ENCODE measurements at places on chromosomes 5 and 9.

DNA sequence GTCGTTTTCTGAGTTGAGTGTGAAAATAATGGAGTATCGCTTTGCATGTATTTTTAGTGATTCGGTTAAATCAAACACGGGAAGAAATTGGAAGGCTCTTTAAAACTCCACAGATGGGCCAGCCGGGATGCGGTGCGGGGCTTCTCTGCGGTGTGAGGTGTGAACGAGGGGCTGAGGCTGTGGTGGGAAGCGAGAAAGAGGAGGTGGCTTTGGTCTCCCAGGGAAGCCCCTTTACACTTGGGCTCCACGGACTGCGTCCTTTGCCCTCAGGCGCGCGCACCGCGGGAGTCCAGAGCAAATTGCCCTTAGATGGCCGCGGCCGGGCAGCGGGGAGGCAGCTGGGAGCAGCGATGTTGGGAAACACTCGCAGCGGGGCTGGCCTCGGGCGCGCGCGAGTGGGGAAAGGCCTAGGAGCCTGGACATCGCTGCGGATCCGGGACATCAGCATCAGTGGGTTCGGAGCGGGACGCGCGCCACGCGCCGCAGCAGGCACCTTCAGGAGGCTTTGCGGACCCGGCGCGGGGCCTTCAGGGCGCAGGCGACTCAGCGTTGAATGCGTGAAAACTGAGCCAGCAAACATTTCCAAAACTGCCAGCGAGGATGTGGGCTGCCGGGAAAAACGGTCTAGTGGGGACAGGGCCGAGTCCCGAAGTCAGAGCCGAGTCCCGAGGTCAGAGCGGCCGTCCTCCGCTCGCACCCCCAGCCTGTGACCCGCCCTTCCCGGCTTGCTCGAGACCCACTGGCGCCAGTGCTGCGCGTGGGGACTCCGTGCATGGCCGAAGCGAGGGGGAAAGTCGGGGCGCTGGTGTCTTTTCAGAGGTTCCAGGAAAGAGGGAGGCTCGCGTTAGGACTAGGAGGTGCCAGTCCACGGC, 6.5 kb downstream of the IRX1 start:
- no peak overlapping the region for H3K4me3 ChIP-seq
- peaks cover 67% of the 10 kb centered on the region for H3K27me3 ChIP-seq
- no peak for DNase-seq
- peaks cover 10% of the 10 kb centered on the region for H3K36me3 ChIP-seq
- peak overlapping the region; percentile 46 for H3K27ac ChIP-seq

GRCh38 chr5:127519527-127519926, 2.1 kb downstream of the PRRC1 start:
- H3K27ac ChIP-seq = no peak overlapping the region
- no peak for DNase-seq
- H3K27me3 ChIP-seq = peaks cover under 1% of the 10 kb centered on the region

DNA sequence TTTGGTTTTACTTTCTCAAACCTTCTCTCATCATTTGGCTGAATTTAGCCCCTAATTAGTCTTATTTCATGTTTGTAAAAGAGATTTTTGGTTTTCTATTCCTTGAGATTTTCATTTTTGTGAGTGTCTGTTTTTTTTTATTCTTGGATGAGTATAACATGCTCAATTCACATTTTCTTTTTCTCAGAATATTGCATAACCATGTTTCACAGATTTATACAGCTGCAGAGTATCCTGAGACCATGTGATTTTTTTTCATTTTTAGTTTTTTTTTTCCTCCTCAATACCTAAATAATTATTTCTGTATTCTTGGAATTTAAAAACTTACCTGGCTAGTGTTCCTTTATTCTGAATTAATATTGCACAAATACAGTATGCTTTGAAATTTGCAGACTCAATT, 361.9 kb downstream of the SEMA5A start:
- H3K36me3 ChIP-seq = no peaks in the 10 kb centered on the region
- H3K4me1 ChIP-seq = no peaks in the 10 kb centered on the region
- no peak overlapping the region for H3K27ac ChIP-seq
- no peak for DNase-seq

- no peaks in the 10 kb centered on the region for H3K4me1 ChIP-seq
- no peak for DNase-seq
- no peak overlapping the region for H3K27ac ChIP-seq
- no peaks in the 10 kb centered on the region for H3K27me3 ChIP-seq
- H3K36me3 ChIP-seq = no peaks in the 10 kb centered on the region
Observed at GRCh38 chr9:16356196-16356765, 514.2 kb downstream of the BNC2 start.

- H3K27me3 ChIP-seq = no peaks in the 10 kb centered on the region
- no peak overlapping the region for H3K4me3 ChIP-seq
- H3K4me1 ChIP-seq = peaks cover 33% of the 10 kb centered on the region
- no peak overlapping the region for H3K27ac ChIP-seq
- no peak for DNase-seq
Observed at GRCh38 chr5:14922456-14922855, 50.9 kb upstream of the ANKH start.

GRCh38 chr9:123335986-123336329, 20.0 kb upstream of the CRB2 start:
- H3K4me1 ChIP-seq = peaks cover 30% of the 10 kb centered on the region
- no peak overlapping the region for H3K27ac ChIP-seq
- H3K27me3 ChIP-seq = no peaks in the 10 kb centered on the region
- no peak for DNase-seq

GRCh38 chr9:16352251-16352650, 518.2 kb downstream of the BNC2 start:
- no peak overlapping the region for H3K4me3 ChIP-seq
- H3K4me1 ChIP-seq = no peaks in the 10 kb centered on the region
- no peaks in the 10 kb centered on the region for H3K27me3 ChIP-seq
- no peak overlapping the region for H3K27ac ChIP-seq

DNA sequence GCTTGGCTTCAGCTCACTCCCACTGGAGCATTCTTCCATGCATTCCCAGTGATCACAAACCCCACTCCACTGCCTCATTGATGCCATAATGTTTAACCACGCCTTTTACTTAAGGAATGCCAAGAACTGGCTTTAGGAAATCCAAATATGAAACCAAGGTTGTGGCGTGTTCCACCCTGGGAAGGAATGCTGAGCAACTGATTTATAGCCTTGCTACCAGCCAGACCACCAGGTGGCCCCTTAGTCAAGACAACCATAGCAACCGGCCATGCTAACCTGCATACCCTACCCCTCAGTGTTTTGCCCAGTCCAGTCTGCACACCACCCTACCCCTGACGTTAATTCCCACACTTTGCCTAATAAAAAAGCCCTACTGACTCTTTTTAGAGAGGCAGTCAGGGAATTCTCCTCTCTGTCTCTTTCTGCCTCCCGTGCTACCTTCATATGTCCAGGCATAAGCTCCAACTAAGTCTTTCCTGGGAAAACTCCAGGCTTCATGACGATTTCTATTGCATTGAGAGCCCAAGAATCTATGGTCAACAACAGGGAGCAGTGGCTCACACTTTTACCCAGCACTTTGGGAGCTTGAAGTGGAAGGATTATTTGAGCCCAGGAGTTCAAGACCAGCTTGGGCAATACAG, 27.0 kb upstream of the PRRC2B start:
- no peak overlapping the region for H3K27ac ChIP-seq
- peaks cover 3% of the 10 kb centered on the region for H3K4me1 ChIP-seq
- no peaks in the 10 kb centered on the region for H3K36me3 ChIP-seq
- no peak overlapping the region for H3K4me3 ChIP-seq

GRCh38 chr5:68268101-68268851, 52.7 kb downstream of the PIK3R1 start:
- DNase-seq = no peak
- peaks cover 6% of the 10 kb centered on the region for H3K36me3 ChIP-seq
- H3K4me1 ChIP-seq = peaks cover 75% of the 10 kb centered on the region
- H3K27me3 ChIP-seq = no peaks in the 10 kb centered on the region

DNA sequence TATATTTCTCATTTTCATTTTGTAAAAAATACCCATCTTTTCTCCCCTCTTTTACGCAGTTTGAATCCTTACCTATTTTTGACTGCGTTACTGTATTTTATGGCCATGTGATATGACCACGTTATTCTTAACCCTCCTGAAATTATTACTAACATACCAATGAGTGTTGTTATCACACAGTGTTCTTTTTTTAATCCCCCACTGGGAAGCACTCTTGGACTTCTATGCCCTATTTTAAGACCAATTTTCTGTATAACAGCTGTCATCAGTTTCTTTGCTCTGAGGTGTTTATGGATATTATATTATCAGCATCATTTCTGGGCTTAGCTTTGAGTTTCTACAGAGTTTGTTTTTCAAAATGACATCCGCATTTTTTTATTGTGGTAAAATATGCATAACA, 71.1 kb downstream of the CFAP95 start:
- H3K4me1 ChIP-seq = no peaks in the 10 kb centered on the region
- H3K36me3 ChIP-seq = no peaks in the 10 kb centered on the region
- peaks cover 6% of the 10 kb centered on the region for H3K27me3 ChIP-seq
- no peak overlapping the region for H3K4me3 ChIP-seq
- no peak for DNase-seq

DNA sequence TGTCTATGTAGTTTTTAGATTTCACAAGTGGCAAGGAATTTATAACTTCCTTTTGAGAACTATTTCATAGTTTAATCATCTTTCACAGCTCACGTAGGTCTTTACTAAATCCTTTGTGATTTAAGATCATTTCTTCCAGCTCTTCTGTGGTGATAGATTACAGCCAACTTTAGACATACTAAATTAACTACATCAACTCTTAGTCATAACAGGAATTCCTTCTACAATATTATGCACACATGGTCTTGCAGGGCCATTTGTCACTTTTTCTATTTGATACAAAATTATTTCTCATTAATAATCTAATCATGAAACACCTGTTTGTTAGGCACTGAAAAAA, 208.4 kb downstream of the PDE4D start:
- H3K36me3 ChIP-seq = no peaks in the 10 kb centered on the region
- DNase-seq = no peak
- H3K4me3 ChIP-seq = no peak overlapping the region
- no peaks in the 10 kb centered on the region for H3K4me1 ChIP-seq
- no peak overlapping the region for H3K27ac ChIP-seq

- peaks cover 5% of the 10 kb centered on the region for H3K4me1 ChIP-seq
- no peaks in the 10 kb centered on the region for H3K36me3 ChIP-seq
- H3K4me3 ChIP-seq = no peak overlapping the region
- DNase-seq = no peak
- H3K27me3 ChIP-seq = peaks cover 11% of the 10 kb centered on the region
- H3K27ac ChIP-seq = no peak overlapping the region
Observed at GRCh38 chr5:34411470-34412346, 244.4 kb upstream of the RAI14 start.

- no peaks in the 10 kb centered on the region for H3K27me3 ChIP-seq
- no peak for DNase-seq
- peak overlapping the region; percentile 93 for H3K4me3 ChIP-seq
Observed at GRCh38 chr5:79235261-79235633, 684 bp upstream of the JMY start.

DNA sequence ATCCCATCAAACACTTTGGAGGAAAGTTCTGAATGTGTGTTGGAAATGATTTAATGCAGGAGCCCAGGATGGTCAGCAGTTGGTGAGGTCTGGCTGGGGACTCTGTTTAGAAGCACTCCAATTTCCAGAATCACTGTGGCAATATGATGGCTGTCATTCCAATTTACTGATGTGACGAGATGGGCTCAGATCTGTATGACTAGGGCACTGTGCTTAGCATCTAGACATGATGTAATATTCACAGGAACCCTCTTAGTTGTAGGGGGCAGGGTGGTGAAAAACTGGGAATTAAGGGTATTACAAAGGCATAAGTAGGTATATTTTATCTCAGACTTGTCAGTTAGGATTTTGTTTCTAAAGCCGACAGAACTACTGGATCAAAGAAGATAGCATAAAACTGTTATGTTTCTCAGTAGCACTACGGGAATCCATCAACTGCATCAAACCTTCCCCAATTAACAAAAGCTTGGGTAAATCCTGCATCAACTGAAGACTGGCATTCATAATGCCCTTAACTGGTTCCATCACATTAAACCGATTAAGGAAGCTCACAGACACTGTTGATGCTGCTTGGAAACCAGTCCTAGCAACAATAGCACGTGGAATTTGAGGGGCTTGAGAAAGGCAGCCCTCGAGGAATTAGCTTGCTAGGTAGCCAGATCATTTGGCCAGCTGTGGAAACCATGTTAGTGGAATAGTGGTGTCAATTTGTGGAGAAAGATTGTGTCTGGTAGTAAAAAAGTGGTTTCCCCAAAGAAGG, 86.1 kb downstream of the SV2C start:
- H3K27ac ChIP-seq = no peak overlapping the region
- H3K36me3 ChIP-seq = peaks cover 3% of the 10 kb centered on the region
- DNase-seq = no peak

DNA sequence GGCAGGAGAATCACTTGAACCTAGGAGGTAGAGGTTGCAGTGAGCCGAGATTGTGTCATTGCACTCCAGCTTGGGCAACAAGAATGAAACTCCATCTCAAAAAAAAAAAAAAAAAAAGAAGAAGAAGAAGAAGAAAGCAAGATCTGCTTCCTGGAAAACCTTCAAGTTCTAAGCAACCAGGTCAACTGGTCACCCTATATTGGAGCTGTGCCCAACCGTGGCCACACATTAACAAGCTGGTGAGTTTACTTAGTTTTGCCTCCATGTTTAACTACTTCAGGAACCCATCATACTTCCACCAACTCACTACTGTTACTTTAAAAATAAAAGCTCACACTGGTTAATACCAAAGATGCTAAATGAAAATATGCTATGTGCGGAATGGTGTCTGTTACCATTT, 12.3 kb upstream of the SKP1 start:
- no peak overlapping the region for H3K4me3 ChIP-seq
- H3K36me3 ChIP-seq = peaks cover 4% of the 10 kb centered on the region
- no peak for DNase-seq
- H3K4me1 ChIP-seq = no peaks in the 10 kb centered on the region
- H3K27me3 ChIP-seq = no peaks in the 10 kb centered on the region
- H3K27ac ChIP-seq = no peak overlapping the region

DNA sequence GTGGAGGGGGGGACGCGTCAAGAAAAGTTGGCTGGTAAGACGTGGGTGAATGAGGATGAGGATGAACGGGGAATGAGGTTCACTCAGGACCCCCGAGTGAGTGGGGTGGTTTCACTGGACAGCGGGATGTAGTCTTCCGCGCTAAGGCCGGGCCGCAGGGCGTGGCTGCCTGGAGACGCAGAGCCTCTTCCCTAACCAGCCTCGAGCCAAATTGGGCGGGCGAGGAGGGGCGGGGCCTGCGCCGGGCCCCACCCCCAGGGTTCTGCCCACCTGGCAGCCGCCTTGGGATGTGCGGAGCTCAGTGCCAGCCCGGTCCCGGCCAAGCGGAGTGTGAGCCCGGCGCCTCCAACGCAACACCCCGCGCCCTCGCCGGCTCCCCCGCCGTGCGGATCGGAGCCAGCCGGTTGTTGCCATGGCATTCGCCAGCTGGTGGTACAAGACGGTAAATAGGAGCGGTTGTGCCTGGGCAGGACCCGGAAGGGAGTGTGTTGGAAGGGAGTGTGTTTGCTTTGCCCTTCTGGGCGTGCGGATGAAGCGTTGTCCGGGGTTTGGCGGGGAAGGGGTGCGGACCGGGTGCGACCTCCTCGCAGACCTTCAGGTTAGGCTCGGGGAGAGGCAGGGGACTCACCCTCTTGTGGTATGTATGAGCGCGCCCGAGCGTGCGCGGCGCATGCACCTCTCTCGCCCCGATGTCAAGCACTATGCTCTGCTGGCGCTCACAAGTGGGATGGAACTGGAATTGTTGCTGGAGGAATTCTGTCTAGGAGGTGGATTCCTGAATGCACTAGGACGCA, 746 bp downstream of the CAST start:
- peaks cover 7% of the 10 kb centered on the region for H3K36me3 ChIP-seq
- peak overlapping the region; percentile 97 for H3K4me3 ChIP-seq
- H3K27ac ChIP-seq = peak overlapping the region; percentile 99
- DNase-seq = peak; percentile 93
- peaks cover 17% of the 10 kb centered on the region for H3K27me3 ChIP-seq
- peaks cover 44% of the 10 kb centered on the region for H3K4me1 ChIP-seq
